ENCODE measurements at places on chromosomes 12 and 14. TPM values are rescaled to one million over a fixed set of nuclear protein-coding genes. Genes with fewer than 3 reads are reported as not detected.

Gene EPYC
- not detected for total RNA-seq

Gene MANSC1
- 0.24 TPM for total RNA-seq

Gene TMEM63C
- 1.4 TPM for total RNA-seq

Gene PKP2
- total RNA-seq = 61.4 TPM

Gene SLC38A4
- total RNA-seq = 1.1 TPM

Gene CD4
- total RNA-seq = not detected

All from tracheal epithelial cell (primary cell).